NCI-H1105 (cell line): ENCODE measurements at places on chromosomes 2 and 18.

GRCh38 chr18:34773961-34774766, 64.1 kb downstream of the DTNA start:
- peak; percentile 79 for DNase-seq

GRCh38 chr2:27932396-27932795, 41.9 kb downstream of the BABAM2 start:
- DNase-seq: no peak

- DNase-seq: no peak
These were observed 491.1 kb downstream of the NR4A2 start for GRCh38 chr2:155841442-155841841.

GRCh38 chr18:34660572-34660971, 49.5 kb upstream of the DTNA start:
- no peak for DNase-seq

DNA sequence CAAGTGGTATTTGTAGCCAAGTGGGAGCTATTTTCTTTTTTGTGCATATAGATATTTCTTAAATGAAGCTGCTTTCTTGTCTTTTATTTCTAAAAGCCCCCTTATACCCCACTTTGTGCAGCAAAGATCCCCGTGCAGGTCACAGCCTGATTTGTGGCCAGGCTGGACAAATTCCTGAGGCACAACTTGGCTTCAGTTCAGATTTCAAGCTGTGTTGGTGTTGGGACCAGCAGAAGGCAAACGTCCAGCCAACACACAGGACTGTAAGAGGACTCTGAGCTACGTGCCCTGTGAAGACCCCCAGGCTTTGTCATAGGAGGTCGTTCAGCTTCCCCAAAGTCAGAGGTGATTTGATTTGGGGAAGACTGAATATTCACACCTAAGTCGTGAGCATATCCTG, 21.9 kb downstream of the FOSL2 start:
- DNase-seq: no peak

DNA sequence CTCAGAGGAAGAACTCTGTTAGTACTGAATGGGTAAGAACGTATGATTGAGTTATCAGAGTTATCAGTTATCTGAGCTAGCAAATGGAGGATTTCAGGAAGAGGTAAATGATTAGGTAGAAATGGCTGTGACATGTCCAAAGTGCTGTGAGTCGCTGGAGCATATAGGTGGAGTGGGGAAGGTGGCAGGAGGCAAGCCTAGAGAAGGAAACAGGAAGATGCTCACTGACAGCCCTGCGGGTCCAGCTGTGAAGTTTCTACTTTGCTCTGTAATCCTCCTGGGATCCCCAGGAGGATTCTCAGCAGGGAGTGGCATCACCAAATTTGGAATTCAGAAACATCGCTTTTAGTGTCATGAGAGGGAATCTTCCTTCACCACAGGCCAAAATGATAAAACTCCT, 52.0 kb downstream of the GYPC start:
- no peak for DNase-seq

DNA sequence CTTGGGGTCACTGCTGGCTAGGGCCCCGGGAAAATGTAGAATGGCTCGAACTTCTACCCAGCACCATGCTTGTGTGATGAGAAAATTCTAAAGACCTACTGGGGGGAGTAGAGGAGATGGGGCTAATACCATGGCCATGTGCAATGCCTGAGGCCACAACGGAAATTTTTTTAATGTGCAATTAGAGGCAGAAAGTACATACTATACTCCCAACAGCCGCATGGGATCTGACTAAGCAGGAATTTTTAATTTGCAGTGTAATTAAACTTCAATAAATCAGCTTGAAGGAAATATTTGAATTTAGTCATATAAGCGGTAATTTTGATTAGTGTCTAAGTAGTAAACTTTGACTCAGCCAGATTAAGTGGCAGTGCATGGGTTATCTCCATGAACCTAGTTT, 53.2 kb upstream of the CNGA3 start:
- DNase-seq: no peak
